ENCODE measurements at places on chromosomes 2 and 18.
A peak's percentile ranks its signal among the peaks of the same experiment; 100 is the strongest.

DNA sequence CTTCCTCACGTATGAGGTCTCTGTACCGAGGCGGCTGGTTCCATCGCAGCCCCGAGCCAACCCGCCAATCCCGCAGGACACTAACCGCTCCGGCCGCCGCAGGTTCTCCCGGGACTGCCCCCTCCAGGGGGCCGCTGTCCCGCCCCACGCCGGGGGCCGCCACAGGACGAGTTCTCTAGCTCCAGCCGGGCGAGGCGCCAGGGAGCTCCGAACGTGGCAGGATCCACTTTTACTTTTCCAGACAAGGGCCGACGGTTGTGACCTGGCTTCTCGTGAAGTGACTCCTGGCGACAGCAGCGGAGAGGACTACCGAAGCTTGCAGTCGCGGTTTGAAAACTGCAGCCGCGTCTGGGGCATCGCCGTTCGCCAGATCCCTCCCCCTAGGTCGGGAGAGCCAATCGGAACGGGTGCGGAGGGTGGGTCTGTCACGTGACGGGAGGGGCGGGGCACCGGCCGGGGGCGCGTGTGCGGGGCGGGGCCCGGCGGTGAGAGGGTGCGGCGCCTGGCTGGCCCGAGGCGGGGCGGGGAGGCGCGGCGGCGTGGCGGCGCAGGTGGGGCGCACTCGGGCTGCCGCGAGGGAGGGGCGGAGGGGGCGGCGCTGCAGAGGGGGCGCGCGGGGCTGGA is at the start of gene STK17B:
STK17B (minus strand) TSS at position 331 of the 624 bp plus-strand sequence. CDS start 8,195 bp downstream, outside the sequence.
- DNase-seq, result peak; percentile 99

GRCh38 chr2:159922563-159922962 is 124.6 kb upstream of the CD302 start:
- no peak for DNase-seq

DNA sequence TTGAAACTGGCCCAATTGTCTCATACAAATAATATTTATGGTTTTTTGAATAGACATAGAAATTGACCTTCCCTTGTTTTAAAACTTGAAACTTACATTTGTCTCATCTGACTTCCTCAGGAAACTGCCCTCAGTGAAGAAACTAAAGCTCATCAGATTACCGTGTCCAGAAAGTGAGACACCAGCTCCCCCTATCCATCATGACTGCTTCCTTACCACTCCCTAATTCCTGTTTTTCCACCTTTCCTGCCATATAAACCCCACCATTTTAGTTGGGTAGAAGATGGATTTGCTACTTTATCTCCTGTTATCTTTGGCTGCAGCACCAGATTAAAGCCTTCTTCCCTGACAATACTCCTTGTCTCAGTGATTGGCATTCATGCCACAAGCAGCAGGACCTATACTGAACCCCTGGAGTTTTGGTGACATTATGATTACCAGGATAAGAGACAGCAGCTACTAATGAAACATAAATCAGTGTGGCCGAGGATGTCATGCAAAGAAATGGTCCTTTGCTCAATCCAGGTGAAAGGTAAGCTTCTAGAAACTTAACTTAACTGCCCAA is 1627.6 kb upstream of the ZEB2 start:
- DNase-seq, result no peak

- no peak for DNase-seq
These were observed 285.4 kb downstream of the ZNF516 start for GRCh38 chr18:76209597-76209996.

DNA sequence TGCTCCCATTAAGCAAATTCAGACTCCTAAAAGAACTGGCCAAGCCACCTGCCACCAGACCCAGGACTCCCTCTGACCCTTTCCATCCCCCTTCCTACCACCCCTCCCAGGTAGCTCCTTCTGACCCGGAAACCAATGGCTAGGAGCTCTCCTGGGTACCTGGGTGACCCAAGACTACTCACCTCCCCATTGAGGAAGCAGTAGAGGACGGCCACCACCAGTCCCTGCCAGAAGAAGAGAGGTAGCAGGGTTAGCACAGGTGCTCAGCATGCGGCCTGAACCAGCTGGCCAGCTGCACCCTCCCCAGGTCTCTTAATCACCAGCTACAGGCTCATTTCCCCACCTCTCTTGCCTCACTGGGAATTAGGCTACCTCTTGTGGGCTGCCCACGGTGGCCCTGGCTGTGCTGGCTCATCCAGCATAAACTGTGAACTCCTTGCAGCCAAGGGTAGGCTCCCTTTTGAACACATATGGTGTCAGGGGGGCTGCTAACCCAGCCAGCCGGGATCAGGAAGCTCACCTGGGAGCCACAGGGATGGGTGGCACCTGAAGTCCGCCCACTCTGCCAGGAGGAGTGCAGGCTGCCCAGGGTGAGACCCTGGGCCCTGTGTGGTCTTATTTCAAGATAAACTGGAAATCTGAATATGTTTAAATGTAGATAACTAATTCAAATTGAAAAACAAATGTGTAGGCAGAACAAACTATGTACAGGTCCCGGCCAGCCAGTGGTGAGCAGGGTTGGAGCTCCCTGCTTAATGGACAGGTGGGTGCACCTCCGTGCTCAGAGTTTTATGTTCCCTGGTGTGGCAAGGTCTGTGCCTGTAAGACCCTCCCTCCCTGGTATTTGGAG is 9.9 kb downstream of the TMEM37 start:
- no peak for DNase-seq

DNA sequence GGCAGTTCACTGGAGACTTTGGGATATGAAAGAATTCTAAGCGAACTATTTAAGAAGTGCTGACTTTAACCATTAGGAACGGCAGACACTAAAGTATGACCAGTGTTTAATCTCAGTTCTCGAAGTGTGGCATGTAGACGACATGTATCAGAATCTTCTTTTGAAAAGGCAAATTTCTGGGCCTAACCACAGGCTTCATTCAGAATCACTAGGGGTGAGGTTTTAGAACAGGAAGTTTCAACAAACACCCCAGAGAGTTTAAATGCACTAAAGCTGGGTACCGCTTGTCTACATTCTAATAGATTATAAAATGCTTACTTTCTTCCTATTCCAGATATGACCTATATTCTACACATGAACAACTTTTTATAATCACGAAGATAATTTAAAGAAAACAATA is 180.3 kb downstream of the ANKRD44 start:
- no peak for DNase-seq

GRCh38 chr2:126659562-126660467 is 3.9 kb downstream of the GYPC start:
- DNase-seq, result peak; percentile 83

GRCh38 chr2:135615404-135615803 is 84.1 kb downstream of the R3HDM1 start:
- DNase-seq, result no peak

DNA sequence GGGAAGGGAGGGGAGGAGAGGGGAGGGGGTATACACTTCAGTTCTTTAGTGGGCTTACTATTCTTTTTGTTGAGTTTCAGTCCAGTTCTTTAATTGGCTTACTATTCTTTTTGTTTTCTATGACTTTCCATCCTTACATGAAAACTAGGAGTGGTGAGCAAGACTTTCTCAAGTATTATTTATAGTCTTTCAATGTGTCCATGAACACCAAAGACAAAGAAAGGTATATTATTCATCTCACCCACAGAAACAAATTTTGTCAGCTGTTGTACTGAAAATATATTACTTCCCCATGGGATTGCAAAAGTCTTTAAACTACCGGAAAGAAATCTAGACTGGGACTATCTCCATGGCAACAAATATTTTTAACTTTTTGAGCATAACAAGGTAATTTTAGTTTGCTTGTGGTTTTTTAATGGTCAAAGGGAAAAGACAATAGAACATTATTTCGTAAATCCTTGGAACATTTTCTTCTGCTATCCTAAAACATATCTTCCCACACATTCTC is 17.6 kb downstream of the ADAM17 start:
- DNase-seq, result no peak

DNA sequence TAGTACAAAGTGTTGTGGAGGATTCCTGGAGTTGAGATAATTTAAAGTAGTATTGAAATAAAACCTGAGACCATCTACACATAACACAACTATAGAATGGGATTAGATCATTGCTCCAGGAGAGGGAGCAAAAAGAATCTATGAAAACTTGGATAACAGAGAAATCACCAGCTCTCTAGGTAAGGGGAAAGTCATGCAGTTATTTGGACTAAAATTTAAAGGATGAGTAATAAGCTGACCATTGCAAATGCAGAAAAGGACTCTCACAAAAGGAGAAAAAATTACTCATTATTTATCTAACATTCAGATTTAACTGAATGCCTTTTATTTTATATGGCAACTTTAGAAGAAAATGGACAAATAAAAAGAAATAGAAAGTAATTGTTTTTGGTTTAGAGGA is 1399.8 kb upstream of the ACVR2A start:
- no peak for DNase-seq

- DNase-seq, result no peak
These were observed 78.1 kb downstream of the TEX51 start for GRCh38 chr2:126976721-126977328.

- peak; percentile 86 for DNase-seq
These were observed 33.4 kb upstream of the KLHL29 start for GRCh38 chr2:23351388-23352141.
